ENCODE measurements at places on chromosomes 2 and 18. TPM values are rescaled to one million over a fixed set of nuclear protein-coding genes. Genes with fewer than 3 reads are reported as not detected.

GRCh38 chr18:37251679-37252078 lies 313.9 kb downstream of the CELF4 start:
- no peak for DNase-seq

- no peak for DNase-seq
Measured at GRCh38 chr2:239876271-239876947, 148.7 kb downstream of the NDUFA10 start.

Gene CHRNA1
- not detected for polyA plus RNA-seq

DNA sequence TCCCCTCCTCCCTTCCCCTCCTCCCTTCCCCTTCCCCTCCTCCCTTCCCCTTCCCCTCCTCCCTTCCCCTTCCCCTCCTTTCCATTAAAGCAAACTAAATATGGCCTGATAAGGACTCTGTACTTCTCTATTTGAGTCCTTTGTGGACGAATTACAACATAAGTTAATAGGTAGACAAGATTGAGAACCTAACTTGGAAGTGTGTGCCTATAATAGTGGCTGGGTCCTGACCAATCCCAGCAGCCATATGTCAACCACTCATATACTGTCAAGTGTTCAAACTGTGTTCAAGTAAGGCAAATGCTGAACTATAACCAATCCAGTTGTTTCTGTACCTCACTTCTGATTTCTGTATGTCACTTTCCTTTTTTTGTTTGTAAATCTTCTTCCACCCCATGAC lies 97.1 kb upstream of the RBMS1 start:
- no peak for DNase-seq

Gene TLX2
- not detected for polyA plus RNA-seq

DNA sequence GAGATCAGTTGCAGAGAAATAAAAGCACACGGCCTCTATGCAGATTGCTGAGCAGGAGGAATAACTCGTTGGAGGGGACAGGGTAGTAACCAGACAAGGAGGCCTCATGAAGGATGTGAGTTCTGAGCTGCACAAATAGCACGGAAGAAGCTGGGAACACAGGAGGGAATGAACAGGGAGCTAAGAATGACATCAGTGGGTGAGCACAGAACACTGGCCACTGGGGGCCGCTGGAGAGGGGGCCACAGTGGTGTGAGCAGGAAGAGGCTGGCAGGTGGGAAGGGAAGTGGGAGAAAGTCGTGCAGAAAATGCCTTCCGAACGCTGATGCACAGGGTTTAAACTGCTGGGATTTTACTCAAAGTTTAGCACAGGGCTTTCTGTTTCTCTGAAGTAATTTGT lies 61.0 kb downstream of the ZAP70 start:
- peak; percentile 63 for DNase-seq
